ENCODE measurements at places on chromosomes 3 and 15.

GRCh38 chr3:140233702-140234101, 298.7 kb downstream of the CLSTN2 start:
- no peak for DNase-seq

DNA sequence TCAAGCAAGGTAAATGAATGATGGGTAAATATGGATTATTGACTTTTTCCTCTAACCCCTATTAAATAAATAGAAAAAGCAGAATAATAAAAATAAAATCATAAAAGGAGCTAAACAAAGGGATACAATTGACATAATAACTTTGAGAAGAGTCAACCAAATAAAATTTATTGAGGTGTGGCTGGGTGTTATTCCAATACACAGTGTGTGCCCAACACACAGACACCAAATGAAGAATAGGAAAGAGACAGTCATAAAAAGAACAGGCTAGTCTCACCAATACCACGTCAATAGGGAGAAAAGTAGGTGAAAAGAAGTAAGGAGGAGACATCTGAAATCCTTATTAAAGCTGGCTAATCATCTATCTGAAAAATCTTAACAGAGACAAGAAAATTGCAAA, 127.1 kb downstream of the ZBBX start:
- DNase-seq, result no peak

GRCh38 chr3:130968221-130968620, 58.4 kb downstream of the ASTE1 start:
- DNase-seq, result no peak

DNA sequence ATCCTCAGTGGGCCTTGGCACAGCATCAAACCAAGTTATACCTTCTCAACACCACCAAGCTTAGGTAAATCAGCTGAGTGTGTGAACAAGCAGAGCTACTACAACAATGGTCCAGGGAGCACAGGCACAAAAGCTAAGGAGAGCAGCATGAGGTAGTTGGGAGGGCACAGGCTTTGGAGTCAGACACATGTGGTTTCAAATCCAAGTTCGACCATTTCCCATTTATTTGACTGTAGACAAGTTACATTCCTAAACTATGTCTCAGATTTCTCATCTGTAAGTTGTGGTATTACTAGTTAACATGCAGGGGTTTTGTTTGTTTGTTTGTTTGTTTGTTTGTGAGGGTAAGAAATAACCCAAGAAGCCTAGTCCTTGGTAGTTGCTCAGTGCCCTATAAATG, 46.9 kb downstream of the MLH1 start:
- no peak for DNase-seq

DNA sequence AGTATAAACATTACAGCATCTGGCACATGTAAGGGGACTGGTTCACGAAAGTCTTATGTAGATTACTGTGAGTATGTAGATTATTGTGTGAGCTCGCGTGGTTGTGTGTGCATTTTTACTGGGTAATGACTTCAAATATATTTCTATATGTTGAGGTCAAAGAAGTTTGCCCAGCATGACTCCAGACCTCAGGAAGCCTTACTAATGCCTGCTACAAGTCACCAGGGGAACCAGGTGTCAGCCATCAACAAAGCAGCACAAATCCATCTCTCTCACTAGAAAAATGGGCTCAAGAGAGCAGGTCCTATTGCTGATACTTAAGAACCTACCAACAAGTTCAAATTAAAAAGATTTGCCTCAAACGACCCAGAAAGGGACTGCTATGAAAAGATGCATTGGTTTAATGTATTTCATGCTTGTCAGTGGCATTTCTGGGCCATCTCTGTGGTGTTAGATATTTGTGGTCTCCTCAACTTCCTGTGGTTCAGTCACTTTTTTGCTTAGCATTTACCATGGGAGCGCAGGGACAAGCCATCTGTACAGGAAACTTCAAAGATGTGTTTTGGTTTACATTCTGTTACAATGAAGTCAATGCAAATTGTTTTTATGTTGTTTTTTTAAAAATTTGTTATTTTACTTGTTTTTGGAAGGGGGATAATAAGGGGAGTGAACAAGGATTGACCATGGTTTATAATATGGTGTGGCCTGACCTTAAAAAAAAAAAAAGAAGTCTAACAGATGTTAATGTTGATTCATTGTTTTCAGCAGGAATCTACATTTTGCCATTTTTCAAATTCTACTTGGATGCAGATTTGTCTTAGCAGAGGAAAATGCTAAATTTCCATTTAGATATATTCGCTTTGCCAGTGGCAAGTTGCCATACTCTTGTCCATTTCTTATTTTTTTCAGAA, 172.1 kb upstream of the ADAMTS9 start:
- no peak for DNase-seq

Measured in activated CD4-positive, alpha-beta T cell treated with anti-CD3 and anti-CD28 coated beads, Interleukin-2, amount 50 U/mL, for 1 hour (primary cell).